ENCODE measurements at places on chromosomes 2 and 18.

- DNase-seq: no peak
Measured at GRCh38 chr2:166444306-166444705, 49.7 kb downstream of the SCN7A start.

- DNase-seq: no peak
Measured at GRCh38 chr2:17540093-17540812, at the start of gene VSNL1. TSS of gene VSNL1 (plus strand) at chr2:17540696. CDS start at chr2:17592075, 51,379 bp downstream.

DNA sequence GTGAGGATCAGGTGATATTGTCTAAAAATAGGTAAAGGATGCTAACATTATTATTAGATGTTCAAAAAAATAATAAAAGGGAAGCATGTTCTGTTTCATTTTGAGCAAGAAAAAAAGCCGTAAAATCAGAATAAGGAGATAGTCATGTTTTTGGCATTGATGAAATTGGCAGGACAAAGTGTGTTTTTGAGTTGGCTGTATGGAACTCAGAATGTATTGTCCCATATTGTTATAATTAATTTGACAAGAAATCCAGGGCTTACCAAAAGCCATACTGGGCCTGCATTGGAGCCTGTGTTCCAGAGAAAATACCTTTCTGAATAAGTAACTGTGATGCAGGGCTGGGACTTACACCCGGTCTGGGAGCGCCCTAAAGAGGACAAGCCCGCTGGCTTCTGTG is 232.0 kb downstream of the AGAP1 start:
- no peak for DNase-seq

GRCh38 chr2:28137221-28137620 is 246.7 kb downstream of the BABAM2 start:
- no peak for DNase-seq

DNA sequence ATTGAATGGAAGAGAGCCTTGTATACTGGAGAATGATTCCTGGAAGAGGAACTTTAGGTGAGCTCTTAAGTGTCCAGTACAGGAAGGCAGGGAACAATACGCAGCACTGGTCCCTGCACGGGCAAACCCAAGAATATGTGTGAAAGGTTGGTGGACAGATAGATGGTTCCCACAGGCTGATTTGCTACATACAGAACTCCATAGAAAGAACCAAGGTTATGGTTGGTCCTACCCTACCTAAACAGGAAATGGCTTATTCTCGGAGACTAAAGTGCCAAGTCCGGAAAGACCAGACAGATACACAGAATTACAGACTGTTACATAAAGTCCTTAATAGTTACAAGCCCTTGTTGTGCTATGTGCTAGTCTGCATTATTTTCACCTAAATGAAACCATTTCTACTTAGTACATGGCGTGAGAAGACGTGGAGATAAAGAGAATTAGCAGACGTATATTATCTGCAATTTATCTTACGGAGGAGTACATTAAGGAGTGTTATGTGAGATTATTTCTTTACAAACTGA is 1.2 kb downstream of the REV1 start:
- DNase-seq: peak; percentile 14

GRCh38 chr2:103823847-103824246 is 1030.1 kb upstream of the POU3F3 start:
- no peak for DNase-seq

DNA sequence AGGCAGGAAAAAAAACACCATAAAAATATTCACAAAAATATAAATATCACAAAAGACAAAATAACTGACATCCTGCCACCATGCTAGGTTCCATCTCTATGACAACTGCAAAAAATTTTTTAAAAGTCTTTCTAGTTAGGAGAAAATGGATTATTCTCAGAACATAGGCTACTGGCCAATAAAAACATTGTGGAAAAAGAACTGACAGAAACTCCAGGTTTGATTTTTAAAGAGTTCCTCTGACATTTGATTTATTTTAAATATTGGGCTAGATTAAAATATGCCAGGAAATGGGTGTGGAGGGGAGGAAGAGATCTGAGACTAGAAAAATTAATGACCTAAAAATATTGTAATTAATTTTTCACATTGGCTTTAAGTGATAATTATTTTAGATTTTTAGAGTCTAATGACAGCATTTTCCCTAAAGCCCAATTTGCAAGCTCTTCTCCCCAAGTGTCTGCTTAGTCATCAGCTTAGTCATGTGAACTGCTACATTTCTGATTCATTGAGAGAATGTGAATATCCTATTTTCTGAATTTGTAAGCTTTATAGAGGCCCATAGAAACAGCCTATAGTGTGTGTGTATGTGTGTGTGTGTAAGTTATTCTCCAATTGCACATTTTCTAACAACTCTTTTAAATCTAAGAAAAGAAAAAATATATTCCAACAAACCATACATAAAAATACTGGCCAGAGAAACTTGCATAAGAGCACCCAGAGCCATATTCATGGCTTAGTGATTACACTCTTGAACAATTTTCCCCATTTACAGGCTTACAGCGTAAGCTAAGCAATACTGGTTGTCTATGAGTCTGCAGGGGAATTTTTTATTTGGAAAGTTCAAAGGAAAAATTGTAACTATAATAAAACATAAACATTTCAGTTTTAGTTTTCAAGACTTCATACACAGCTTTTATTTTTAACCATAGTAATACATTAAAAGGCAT is 48.4 kb downstream of the TMEFF2 start:
- no peak for DNase-seq

DNA sequence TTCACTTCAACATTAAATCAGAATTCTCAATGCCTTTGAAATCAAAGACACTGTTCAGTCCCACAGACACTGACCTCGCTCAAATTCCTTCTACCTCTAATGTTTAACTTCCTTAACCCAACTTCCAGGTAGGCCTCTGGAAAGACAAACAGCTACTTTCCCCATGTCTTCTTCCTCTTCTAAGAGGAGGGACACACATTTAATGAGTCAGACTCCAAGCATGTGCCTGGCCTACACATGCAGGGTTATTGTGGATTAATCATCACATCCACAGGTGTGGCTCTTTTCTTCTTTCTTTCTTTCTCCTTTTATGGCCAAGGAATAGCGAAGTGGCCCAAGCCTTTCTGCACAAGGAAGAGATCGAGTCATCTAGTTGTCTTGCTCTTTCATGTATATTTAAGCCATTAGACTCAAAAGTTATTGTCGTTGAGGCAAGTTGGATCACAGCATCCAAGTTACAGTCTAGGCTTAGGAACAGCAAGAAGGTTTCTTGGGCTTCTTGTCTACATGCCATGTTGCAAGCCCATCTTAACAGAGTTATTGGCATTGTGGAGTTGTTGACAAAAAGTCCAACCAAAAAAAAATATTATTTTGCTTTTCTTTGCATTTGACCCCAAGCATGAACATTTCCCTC is 387.8 kb downstream of the IRS1 start:
- DNase-seq: no peak

GRCh38 chr2:75465317-75465984 is 95.3 kb downstream of the EVA1A start:
- no peak for DNase-seq

- no peak for DNase-seq
Measured at GRCh38 chr2:8234757-8235374, 447.0 kb upstream of the ID2 start.

DNA sequence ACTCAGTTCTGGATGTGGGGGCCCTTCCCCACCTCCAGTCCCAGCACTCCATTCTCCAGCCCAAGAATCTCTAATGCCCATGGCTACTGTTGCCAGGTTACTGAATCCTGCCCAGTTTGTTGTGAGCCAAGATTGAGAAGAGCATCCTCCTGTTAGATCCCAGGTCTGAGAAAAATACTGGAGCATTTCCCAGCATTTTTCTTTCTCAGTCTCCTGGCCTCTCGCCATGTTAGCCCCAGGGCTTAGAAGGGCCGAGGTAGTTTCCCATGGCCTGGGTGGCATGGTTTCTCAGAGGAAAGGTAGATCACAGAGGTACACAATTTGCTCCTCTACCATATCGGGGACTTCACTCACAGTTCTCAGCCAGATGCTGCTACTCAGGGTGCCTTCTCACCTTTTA is 135.7 kb downstream of the OTX1 start:
- no peak for DNase-seq

DNA sequence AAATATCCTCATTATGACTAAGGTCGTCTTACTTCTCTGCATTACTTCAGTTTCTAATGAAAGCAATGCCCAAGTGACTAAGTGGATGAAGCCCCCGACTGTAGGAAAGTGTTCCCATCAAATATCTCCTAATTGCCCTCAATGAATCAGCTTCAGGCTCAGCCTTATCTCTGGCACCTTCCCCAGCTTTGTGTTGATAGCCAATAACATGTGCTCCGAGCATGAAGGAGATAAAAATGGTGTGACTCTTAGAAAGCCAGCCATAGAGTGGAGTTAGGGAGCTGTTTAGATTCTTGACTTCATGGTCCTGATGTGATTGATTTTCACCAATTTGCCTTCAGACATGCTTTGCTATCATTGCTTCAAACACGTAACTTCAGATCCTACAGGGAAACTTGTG is 339.2 kb upstream of the NRP2 start:
- DNase-seq: no peak

- no peak for DNase-seq
Measured at GRCh38 chr2:113068249-113068648, 479 bp downstream of the IL1F10 start.

- no peak for DNase-seq
Measured at GRCh38 chr2:132252191-132252893, 90.6 kb upstream of the ANKRD30BL start.

DNA sequence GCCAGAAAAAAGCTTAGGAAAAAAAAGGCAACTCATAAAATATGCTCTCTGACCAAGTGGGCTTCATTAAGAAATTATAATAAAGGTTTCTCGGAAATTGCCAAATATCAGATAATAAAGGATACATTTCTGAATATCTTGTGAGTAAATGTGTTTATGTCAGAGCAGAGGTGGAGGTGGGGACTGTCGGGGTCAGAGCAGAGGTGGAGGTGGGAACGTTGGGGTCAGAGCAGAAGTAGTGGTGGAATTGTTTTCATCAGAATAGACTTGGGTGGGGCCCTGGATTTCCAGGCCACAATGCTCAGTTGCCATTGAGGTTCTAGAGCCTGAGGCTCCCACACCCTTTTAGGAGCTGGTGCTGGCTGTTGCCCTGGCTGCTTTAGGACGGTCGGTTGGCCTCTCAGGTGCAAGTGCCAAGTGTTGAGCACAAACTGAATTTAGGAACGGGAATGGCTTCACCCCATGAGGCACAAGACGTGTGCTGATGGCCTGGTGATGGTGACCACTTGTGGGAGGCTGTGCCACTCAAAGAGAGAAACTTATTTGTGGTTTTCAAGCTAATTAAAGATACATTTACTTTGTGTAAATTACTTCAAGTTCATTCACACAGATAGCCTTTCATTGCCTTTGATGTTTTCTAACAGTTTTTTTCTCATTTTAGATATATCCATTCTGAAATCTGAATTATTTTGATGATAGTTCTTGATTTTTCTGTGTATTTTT is 131.5 kb downstream of the ATP9B start:
- no peak for DNase-seq

- no peak for DNase-seq
Measured at GRCh38 chr2:19667085-19667484, 234.7 kb downstream of the TTC32 start.

GRCh38 chr2:173136599-173136998 is 61.0 kb downstream of the MAP3K20 start:
- DNase-seq: no peak

DNA sequence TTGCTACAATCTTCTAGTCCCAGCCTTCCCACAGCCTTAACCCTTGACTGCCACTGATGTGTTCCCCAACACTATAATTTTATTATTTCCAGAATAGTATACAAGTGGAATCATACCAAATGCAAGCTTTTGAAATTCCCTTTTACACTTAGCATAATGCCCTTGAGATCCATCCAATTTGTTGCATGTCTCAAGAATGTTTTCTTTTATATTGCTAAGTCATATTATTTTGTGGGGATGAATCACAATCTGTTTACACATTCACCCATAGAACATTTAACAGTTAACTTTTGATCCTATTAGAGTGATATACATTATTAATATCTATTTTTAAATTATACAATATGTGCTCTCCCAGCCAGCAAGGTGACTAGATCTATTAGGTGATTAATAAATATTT is 74.3 kb upstream of the KYNU start:
- DNase-seq: no peak

GRCh38 chr2:210756855-210757254 is 200.5 kb downstream of the CPS1 start:
- DNase-seq: no peak

GRCh38 chr18:63102941-63103744 is 216.4 kb downstream of the BCL2 start:
- no peak for DNase-seq

GRCh38 chr2:121260370-121261154 is 24.4 kb downstream of the TFCP2L1 start:
- DNase-seq: no peak

GRCh38 chr2:26352892-26353291 is 6.3 kb upstream of the ADGRF3 start:
- DNase-seq: no peak

- no peak for DNase-seq
Measured at GRCh38 chr2:53475321-53475720, 292.3 kb upstream of the CHAC2 start.

GRCh38 chr2:157168501-157168900 is 89.0 kb upstream of the GALNT5 start:
- no peak for DNase-seq

DNA sequence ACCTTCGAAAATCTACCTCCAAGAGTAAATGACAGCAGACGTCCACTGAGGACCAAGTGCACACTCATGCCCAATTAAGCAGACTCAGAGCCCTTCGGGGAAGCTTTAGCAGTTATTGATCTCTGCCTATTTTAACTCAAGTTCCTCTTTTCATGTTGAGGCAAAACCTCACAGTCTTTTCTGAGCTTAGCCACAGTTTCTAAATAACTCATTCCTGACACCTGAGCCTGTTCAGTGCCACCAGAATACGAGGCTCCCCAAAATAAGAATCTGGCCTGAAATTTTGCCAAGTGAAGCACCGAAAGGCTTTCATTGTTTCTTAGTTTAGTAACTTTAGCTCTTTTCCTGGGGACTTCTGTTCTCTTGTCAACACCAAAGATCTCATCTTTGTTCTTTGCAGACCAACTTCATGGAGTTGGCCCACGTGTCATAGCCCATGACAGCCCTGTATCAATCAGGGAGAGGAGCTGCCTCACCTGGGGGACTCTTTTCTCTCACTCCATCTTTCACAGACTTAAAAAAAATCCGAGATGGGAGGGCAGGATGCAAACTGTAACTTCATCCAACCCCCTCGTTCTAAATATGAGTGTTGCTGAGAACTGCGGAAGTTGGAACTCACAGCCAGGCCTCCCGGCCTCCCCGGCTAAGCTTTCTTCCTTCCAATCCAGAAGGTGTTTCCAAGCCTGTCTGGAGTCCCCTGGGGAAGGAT is 22.2 kb downstream of the INPP5D start:
- DNase-seq: no peak

- DNase-seq: no peak
Measured at GRCh38 chr18:55811925-55812324, 223.9 kb upstream of the TCF4 start.

DNA sequence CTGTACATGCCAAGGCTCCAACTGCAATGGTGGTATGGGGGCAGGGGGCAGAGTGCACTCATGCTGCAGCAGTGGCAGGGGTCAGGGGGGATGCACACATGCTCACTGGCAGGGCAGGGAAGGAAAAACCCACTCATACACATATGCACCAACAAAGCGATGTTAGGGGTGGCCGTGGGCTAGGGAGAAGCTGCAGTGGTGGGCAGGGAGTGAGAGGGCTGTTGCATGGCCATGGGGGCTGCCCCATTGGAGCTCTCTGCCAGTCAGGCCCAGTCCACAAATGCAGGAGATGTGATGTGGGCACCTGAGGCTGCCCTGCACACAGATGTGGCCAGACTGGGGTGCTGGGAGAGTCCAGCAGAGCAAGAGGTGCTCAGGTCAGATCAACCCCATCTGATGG is 238.1 kb upstream of the NXPH2 start:
- no peak for DNase-seq

GRCh38 chr2:42171396-42171980 is 2.3 kb downstream of the EML4 start:
- no peak for DNase-seq

Measured in CD8-positive, alpha-beta memory T cell (primary cell).